Foreskin keratinocyte (primary cell): ENCODE measurements at places on chromosomes 7 and 10. TPM values are rescaled to one million over a fixed set of nuclear protein-coding genes. Genes with fewer than 3 reads are reported as not detected.

DNA sequence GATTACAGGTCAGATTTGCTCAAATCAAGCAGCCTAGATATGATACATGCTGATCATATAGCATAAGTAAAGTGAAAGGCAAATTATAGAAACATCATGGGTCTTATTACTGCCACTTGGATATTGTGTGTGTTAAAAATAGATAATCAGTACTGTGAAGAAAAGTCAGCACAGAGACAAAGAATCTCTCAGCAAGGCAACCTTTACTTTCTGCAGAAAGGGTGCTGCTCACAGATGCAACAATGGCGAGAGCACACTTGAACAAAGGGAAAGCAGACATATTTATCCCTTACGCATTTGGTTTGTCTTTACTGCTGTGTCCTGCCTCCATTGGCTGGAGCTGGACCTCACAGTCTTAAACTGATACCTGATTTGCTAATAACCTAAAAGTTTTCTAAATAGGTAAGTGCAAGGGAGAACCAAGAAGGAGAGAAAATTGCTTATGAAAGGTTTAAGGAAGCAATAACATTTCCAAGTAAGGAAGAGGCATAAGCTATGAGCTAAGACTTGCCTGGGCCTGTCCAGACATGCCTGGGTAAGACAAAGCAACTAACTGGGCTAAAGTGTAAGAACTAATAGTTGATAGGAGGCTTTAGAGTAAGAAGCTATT is 1310.8 kb upstream of the LRRTM3 start:
- DNase-seq, result peak; percentile 26

DNA sequence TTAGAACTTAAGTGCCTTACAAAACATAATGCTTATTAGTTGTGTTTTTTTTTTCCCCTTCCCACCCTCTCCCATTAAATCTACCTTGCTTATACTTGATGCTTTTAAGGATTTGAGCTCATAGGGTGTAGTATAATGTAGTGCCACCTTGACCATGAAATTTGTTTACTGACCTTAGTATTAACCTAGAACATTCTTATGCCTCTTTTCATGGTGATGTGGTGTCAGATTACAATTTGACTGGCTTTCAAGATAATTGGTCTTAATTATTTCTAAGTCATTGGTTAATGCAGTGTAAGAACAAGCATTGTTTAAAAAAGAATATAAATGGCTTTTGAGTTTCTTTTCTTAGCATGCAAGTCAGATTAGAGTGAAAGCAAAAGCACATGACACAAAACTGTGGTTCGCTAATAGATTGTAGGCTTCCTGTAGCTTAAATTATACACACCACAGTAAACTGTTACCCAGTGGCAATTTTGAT is 61.8 kb downstream of the ADD3 start:
- no peak for DNase-seq

- DNase-seq, result no peak
Measured at GRCh38 chr10:5036511-5036910, 32.9 kb upstream of the AKR1C2 start.

DNA sequence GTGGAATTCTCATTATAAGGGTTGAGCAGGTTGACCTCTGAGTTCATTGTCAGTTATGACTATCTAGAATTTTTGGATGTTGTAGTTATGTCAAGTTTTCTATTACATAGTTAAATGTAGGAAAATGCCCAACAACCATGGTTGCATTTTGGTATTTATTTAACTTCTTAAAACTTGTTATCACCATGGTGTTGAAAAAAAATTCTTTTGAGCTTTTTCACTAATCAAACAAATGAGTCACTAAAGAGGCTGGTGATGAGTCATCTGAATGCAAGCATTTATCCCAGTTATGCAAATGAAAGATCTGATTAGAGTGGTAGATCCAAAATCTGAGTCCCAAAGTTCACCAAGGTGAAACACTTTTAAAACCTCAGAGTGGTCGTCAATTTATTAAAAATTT is 624.7 kb upstream of the IGFBP3 start:
- DNase-seq, result peak; percentile 77

- DNase-seq, result peak; percentile 91
Measured at GRCh38 chr7:96388166-96388565, 66.3 kb upstream of the SLC25A13 start.

GRCh38 chr10:102245932-102246251 is 560 bp downstream of the GBF1 start:
- DNase-seq, result no peak

GRCh38 chr7:43640679-43641078 is 57.8 kb downstream of the STK17A start:
- no peak for DNase-seq

- DNase-seq, result no peak
Measured at GRCh38 chr7:37385787-37386186, 62.9 kb downstream of the ELMO1 start.

DNA sequence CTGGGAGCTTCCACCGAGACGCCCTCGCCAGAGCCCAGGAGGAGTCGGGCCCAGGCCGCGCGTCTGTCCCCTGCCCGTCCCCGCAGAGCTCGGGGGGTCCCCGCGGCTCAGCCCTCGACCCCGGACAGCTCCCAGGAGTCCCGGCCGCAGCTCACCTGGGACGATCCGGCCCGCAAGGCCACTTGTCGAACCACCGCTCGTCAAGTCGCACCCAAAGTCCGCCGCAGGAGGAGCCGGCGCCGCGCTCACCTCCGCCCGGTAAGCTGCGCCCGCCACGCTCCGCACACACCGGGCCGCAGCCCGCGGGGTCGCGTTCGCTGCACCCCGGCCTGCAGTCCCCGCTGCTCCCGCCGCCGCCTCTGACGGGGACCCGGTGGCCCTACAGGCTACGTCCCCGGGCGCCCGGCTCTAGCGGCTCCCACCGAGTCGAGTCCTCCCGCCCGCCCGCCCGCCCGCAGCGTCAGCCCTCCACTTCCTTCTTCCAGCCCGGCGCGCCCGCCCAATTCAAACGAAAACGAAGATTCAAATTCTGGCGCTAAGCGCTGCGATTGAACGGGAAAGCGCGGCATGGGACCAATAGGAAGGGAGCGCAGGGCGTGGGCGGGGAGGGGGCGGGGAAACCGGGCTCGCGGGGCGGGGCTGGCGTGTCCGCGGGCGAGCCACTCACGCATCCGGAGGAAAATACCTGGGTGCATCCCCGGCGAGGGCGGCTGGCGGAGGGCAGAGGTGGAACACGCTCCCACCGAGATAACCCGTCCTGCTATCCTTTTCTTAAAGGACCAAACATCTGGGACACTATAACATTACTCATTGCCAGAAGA is at the start of gene MKI67:
MKI67 (minus strand) TSS at position 480 of the 821 bp plus-strand sequence. CDS start 756 bp downstream, outside the sequence.
- DNase-seq, result peak; percentile 69

DNA sequence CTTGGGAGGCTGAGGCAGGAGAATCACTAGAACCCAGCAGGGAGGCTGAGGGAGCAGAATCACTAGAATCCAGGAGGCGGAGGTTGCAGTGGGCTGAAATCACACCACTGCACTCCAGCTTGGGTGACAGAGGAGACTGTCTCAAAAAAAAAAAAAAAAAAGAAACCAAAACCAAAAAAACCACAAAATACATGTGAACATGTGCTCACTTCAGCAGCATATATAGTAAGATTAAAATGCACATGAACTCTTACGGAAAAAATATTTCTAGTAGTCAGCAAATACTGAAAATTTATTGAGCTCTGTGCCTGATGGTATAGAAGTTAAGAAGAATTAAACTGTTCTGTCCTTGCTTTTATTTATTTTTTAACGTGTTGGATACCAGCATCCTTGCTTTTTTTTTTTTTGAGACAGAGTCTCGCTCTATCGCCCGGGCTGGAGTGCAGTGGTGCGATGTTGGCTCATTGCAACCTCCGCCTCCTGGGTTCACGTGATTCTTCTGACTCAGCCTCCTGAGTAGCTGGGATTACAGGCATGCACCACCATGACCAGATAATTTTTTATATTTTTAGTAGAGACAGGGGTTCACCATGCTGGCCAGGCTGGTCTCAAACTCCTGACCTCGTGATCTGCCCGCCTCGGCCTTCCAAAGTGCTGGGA is 9.6 kb upstream of the ZNF487 start:
- no peak for DNase-seq

- peak; percentile 45 for DNase-seq
Measured at GRCh38 chr7:84219310-84219709, 24.7 kb upstream of the SEMA3A start.

DNA sequence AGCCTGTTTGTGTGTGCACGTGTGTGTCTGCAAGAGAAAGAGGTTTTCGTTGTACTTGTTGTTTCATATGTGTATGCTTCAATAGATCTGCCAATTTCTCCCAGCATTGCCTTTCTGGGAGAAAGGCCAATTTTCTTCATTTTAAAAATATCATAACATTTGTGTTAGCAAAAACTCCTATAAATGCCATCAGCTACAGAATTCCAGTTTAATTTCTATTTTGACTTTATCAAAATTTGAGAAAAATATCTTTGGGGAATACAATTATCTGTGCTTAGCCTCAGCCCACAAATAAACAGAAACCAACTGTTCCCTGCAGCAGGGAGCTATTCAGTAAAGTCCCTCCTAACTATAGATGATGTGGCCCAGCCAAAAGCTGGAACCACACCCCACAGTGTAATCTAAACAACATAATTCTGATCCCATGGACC is 68.3 kb upstream of the MGMT start:
- DNase-seq, result no peak

DNA sequence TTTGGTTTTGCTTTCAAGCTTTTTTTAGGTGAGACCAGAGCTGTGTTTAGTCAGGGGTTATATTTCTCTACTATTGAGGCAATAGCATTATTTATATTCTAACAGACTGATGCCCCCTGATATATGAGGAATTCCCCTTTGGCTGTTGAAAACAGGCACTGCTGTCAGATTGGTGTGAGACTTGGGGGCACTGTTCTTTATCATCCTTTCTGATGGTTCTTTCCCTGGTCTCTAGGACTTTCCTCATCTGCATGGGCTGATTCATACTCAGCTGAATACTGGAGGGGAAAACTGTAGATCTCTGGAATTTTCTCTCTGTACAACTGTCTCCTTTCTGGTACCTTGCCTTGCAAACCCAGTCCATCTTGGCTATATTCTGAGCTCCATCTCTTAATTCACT is 10.0 kb upstream of the ICA1 start:
- no peak for DNase-seq

DNA sequence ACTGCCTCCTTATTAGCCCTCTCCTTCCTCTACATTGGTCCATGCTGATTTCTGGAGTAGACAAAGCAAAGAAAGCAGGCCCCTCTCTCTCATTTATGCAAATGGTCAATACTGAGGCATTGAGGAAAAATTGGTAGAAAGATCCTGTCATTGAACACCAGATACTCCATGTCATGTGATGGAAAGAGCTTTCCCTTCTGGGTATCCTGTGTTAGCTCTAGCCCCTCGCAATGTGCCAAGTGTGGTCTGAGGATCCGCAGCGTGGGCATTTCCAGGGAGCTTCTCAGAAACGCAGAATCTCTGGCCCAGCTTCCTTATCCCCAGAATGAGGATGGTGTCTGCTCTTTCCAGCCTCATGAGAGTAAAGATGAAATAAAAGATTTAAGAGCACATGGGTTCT is 159.1 kb downstream of the CREB5 start:
- DNase-seq, result no peak

GRCh38 chr7:46257761-46258448 is 336.8 kb upstream of the IGFBP3 start:
- DNase-seq, result peak; percentile 87

DNA sequence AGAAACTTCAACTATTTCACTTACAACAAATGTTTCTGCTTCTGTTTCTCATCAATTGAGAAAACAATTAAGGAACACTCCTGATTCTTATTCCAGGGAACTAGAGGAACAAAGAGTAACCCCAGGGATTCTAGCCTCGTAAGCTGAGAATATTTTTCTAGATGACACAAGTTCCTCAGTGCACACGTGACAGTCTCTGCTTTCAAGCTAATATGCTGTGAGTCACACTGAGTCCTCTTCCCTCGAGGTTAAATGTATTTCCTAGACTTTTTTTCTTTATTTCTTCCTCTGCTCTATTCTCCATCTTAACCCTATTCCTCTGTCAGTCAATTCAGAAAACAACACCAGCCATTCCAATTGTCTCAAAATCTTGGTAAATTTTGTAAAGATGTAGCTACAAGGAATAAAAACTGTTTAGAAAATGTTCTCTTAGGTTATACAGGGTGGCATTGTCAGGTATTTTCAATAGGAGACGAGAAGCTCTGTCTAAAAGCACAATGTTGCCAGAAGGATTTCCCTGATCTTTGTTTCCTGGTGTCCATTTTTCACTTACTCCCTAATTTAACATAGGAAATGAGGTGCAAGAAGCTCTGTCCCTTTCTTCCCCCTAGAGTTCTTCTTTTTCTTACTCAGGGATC is 5.8 kb upstream of the C1GALT1 start:
- peak; percentile 87 for DNase-seq

GRCh38 chr7:28767356-28767755 is 190.8 kb downstream of the TRIL start:
- DNase-seq, result no peak

GRCh38 chr7:147474862-147475261 is 1115.7 kb upstream of the C7orf33 start:
- DNase-seq, result no peak

- DNase-seq, result no peak
Measured at GRCh38 chr10:48574322-48574796, 30.5 kb downstream of the ARHGAP22 start.

- no peak for DNase-seq
Measured at GRCh38 chr10:48835781-48836180, 103.9 kb downstream of the LRRC18 start.

GRCh38 chr7:115747174-115747573 is 283.4 kb downstream of the TFEC start:
- DNase-seq, result no peak

DNA sequence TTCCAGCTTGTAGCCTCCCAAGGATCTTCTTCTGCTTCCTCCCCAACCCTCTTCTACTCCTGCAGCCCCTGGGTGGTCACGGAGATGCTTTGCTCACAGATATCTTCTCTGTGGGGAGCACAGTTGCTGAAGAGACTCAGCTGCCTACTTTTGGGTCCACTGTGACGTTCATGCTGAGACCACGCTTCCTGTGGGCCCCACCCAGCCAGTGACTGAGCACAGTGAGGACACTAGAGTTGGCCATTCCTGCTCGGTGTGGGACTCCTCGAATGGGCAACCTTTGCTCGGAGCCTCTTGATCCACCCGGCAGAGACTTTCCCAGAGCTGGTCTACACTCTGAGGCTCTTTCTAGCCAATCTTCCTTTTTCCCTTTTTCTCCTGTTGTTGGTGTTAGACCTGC is 73.9 kb downstream of the ADRA2A start:
- DNase-seq, result no peak

Gene FBXO24
- total RNA-seq, result 0.27 and 0.49 TPM in 2 replicates

Gene TUBB8
- 0.07 TPM in 1 of 2 replicates, not detected in the other for total RNA-seq

Gene SP8
- not detected in 2 replicates for total RNA-seq

Gene CRHR2
- total RNA-seq, result not detected in 2 replicates

Gene GOLGA7B
- total RNA-seq, result 0.63 and 0.68 TPM in 2 replicates

Gene EEPD1
- 2.2 and 2.4 TPM in 2 replicates for total RNA-seq

Gene LRRTM3
- total RNA-seq, result not detected in 2 replicates

Gene CUZD1
- total RNA-seq, result 0.92 and 1.0 TPM in 2 replicates

Gene HMX2
- not detected in 2 replicates for total RNA-seq
